ENCODE measurements at places on chromosomes 6 and 20. TPM values are rescaled to one million over a fixed set of nuclear protein-coding genes. Genes with fewer than 3 reads are reported as not detected.

Gene JPH2
- 0.20 TPM for total RNA-seq

Gene SMAP1
- total RNA-seq: 15.1 TPM

Gene NKX2-2
- total RNA-seq: 0.20 TPM

Gene SSTR4
- not detected for total RNA-seq

Gene SLC22A7
- total RNA-seq: not detected

Gene TRAPPC3L
- not detected for total RNA-seq

Gene DZANK1
- total RNA-seq: 1.2 TPM

Gene HLA-DQB1
- not detected for total RNA-seq

Gene C20orf144
- total RNA-seq: 0.20 TPM

Gene CCDC28A
- 7.8 TPM for total RNA-seq

Gene PAX1
- total RNA-seq: not detected

Gene RAET1L
- not detected for total RNA-seq

Gene PRRT1
- total RNA-seq: under 0.01 TPM

Gene PRKN
- 2.0 TPM for total RNA-seq

Gene GMNN
- 25.2 TPM for total RNA-seq

Gene AVP
- total RNA-seq: not detected

Gene FAM162B
- total RNA-seq: 0.73 TPM

Gene PCSK2
- total RNA-seq: not detected

Gene C6orf52
- 0.59 TPM for total RNA-seq

Gene DPPA5
- total RNA-seq: not detected

Gene PLEKHG1
- total RNA-seq: 0.59 TPM

Gene CEP85L
- 13.7 TPM for total RNA-seq

Gene SCRT2
- not detected for total RNA-seq

Gene GSTA2
- not detected for total RNA-seq

Gene LYRM2
- total RNA-seq: 23.7 TPM

Gene TRIM40
- total RNA-seq: not detected

Gene BPIFA1
- total RNA-seq: not detected

Gene EPHA7
- 0.39 TPM for total RNA-seq

Gene PHIP
- 18.4 TPM for total RNA-seq

Gene KCNK5
- total RNA-seq: 0.37 TPM

Gene C6orf47
- total RNA-seq: 15.8 TPM

Measured in subcutaneous preadipocyte (primary cell).